ENCODE measurements at places on chromosomes 16 and 17.

- no peak for DNase-seq
These were observed at the start of gene HOXB5 for GRCh38 chr17:48593126-48593829. Gene HOXB5 (minus strand): TSS chr17:48593779. CDS start chr17:48593682, 97 bp downstream.

DNA sequence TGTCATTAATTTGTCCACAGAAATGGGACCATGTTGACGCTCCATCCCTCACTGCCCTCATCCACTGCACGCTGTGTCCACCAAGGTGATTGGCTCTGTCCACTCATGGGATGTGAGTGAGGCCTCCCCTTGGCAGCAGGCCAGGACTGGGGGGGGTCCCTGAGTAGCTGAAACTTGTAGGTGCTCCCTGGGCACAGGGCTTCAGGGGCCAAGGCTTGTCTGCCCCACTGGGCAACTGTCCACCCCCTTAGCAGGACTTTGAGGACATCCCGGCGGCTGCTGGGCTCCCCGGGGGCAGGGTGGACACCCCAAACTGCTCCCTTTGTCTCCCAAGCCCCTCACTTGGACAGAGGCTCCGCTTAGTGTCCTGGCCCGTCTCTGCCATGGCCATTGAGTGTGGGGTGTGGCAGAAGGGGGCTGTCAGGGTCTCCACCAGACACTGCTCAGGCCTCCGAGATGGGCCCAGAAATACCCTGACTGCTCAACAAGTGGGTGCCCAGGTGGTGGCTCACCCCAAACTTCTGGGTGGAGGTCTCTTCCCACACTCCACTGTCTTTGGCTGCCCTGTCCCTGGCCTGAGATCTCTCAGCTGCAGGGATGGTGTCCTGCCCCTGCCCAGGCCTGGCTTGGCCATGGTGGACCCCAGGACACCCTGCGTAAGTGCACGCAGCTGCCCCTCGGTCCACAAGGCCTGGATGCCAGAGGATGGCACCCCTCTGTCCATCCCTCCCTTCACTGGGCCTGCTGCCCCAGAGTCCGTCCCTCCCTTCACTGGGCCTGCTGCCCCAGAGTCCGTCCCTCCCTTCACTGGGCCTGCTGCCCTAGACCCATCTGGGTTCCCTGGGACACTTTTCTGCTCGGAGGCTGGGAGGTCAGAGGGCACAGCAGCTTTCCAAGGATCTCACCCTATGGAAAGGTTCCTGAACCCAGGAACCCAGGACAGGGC, 2.9 kb upstream of the RAB40C start:
- DNase-seq: no peak

GRCh38 chr17:37052450-37052849, 103.7 kb downstream of the AATF start:
- no peak for DNase-seq

GRCh38 chr17:16872351-16873173, 99.4 kb downstream of the TNFRSF13B start:
- DNase-seq: no peak

- DNase-seq: no peak
These were observed 141.1 kb downstream of the MRM1 start for GRCh38 chr17:36742267-36743000.

DNA sequence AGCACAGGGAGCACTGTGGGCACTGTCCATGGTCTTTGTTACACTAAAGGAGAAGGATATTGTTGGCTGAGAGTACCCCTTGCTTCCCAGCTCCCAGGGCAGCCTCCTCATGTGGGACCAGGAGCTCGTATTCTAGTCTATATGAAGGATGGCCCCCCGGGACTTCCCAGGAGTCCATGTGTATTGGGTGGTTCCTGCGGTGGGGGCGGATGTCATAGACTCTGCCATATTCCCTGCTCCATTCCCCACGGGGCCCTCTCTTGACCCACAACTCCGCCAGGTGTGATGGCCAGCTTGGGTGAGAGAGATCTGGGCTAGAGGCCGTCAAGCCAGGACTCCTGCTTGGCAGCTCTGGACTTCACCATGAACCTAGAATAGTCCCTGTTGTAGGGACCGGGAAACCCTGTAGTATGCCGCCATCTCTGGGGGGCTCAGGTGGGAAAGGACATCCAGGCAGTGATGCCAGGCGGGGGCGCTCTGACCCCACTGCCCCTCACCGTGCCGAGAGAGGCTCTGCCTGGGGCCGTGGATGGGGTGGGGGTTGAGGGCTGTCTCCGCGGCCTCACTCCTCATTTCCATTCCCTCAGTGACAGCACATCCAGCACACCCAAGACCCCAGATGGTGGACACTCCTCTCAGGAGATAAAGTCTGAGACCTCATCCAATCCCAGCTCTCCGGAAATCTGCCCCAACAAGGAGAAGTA, 37.8 kb downstream of the OR1D5 start:
- no peak for DNase-seq

- no peak for DNase-seq
These were observed 29.2 kb downstream of the DDX19A start for GRCh38 chr16:70375636-70376611.

GRCh38 chr16:28317040-28317880, 24.9 kb downstream of the SBK1 start:
- DNase-seq: peak; percentile 7

GRCh38 chr16:74079232-74079586, 217.4 kb upstream of the PSMD7 start:
- no peak for DNase-seq

- DNase-seq: no peak
These were observed 12.5 kb downstream of the PLLP start for GRCh38 chr16:57271867-57272495.

DNA sequence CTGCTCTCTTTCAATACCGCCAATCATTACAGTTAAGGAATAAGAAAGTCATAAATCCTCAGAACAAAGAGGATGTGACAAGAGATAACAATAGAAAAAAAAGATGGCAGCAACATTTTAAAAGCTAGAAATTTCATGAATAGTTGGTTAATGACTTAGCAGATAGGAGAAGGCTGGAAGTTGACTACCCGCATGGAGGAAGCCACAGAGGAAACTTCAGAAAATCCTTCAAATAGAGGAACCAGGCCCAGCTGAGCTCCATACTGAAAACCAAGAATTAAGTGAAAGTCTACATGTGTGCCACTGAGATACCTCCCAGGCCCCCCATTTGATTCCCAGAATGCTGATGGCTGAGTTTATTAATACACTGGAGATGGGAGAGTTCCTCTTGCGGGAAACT, 109.3 kb downstream of the GSG1L start:
- DNase-seq: no peak

- no peak for DNase-seq
These were observed 216.0 kb downstream of the ZNF423 start for GRCh38 chr16:49639739-49640431.

- DNase-seq: no peak
These were observed 27.1 kb downstream of the NXPH3 start for GRCh38 chr17:49602783-49603182.

DNA sequence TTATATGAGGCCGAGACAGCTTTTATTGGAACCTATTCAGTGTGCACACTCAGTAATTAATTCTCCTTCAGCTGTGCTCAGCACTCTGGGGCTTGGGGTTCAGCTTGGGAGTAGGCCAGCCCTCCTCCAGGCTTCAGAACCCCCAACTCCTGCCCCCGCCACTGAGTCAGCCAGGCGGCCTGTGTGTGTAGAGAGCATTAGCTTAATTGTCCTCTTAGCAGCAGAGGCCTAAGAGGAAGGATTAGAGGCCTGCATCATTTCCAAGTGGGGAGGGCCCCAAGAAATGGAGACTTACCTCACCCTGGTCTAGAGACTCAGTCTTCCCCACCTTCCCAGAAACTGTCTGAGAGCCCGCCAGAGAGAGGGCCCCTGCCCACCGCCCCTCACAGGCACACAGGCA, 772 bp downstream of the PRSS53 start:
- DNase-seq: no peak

DNA sequence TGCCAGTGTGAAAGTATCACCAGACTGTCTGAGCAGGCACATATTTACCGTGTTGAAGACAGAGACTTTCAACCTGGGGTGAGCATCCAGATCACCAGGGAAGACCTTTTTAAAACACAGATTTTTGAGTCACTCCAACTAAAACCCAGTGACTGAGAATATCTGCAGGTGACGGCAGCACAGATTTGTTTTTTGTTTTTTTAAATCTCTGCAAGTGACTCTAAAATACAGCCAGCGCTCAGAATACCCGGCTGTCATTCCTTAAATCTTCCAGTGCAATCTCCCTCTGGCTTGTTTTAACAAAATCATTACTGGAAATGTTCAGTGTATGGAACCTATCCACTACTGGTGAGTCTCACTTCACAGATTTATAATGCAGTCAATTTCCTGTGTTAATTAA, 19.3 kb upstream of the INPP5K start:
- no peak for DNase-seq

GRCh38 chr16:30894540-30895368, 877 bp upstream of the BCL7C start:
- no peak for DNase-seq

DNA sequence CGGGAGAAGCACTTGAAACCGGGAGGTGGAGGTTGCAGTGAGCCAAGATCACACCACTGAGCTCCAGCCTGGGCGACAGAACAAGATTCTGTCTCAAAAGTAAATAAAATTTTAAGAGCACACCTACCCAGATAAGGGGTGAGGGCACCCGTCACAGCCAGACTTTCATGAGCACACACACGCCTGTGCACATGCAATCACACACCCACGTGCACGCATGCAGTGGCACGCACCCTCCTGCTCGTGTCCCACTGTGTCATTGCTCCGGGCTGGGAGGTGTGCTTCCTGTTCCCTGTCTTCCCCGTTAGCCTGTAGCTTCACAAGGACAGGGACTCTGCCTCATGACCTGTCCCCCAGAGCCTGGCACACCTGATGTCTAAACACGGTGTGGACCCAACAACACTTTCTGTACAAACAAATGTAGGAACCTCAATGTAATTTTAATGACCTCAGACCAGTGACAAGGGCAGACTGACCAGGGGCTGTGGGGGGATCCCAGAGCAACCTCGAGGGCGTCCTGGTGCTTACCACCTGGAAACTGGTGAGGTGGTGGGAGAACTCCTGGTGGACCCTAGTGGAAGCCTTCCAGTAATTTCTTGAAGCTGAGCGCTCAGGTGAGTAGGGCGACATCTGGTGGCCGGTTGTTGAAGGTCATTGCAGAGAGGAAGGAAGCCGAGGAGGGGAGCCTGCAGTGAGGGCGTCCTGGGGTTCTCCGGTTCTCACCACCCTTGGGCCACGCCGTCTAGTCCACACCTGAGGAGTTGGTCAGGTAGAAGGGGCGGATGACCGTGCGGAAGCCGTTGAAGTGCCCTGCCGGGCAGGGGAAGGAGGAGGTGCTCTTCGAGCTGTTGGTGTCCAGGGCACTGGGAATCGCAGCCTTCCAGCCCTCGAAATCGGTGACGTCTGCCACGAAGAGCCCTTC, 8.6 kb downstream of the LGALS3BP start:
- DNase-seq: peak; percentile 65

- peak; percentile 48 for DNase-seq
These were observed 952 bp upstream of the PRSS27 start for GRCh38 chr16:2720719-2721633.

All from substantia nigra (tissue), 51 donors.